ENCODE measurements at places on chromosomes 4 and X.

DNA sequence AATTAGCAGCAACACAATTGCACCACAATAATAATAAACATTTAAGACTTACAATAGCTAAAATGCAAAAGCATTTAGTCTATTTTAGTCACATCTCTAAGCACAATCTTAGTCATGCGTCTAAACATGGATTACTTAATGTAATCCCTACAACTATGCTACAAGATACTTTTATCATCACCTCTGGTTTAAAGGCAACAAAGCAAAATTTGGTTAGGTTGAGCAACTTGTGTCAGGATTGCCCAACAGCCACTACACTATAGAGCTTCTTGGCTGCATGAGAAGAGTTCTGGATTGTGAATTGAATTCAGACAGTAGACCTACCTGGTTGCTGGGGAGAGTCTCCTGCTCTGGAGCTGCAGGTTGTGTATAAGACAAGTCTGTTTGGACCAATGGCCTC lies 146.5 kb upstream of the PUDP start:
- no peak overlapping the region for H3K27ac ChIP-seq
- DNase-seq = no peak
- no peak overlapping the region for H3K4me3 ChIP-seq
- no peaks in the 10 kb centered on the region for H3K36me3 ChIP-seq

DNA sequence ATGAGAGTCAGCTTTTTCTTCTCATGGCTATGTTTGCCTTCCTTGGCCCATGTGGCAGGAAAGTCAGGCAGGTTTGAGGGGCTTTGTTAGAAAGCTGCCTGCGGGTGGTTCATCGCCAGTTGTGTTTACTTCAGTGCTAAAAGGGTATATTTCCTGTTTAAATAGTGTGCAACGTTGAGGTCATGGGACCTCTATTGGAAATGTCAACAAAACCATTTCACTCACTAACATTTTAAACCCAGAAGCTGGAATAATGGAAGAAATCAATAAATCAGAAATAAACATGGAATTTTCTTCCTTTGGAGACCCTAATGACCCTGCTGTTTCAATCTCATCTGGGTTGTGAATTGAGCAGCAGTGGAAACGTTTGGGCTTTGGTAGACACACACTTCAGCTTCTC lies 185.8 kb downstream of the ANKRD50 start:
- no peaks in the 10 kb centered on the region for H3K36me3 ChIP-seq
- DNase-seq = no peak
- no peak overlapping the region for H3K27ac ChIP-seq

DNA sequence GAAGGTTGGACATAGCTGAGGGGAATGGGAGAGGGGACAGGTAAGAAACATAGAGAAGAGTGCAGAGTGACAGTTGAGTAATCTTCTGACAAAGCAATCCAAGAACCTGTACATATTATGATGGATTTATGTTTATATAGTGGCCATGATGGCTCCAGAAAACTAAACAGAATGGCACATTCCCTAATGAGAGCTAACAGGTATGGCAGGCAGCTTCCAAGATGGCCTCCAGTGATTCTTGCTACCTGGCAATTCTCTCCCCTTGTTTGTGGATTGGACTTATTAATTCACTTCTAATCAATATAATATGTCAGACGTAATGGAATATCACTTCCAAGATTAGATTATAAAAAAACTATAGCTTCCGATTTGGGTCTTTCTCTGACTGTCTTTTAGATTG lies 359.5 kb downstream of the DTHD1 start:
- no peaks in the 10 kb centered on the region for H3K36me3 ChIP-seq
- no peak overlapping the region for H3K4me3 ChIP-seq
- no peaks in the 10 kb centered on the region for H3K4me1 ChIP-seq
- DNase-seq = no peak
- H3K27ac ChIP-seq = no peak overlapping the region

- H3K4me3 ChIP-seq = no peak overlapping the region
- H3K36me3 ChIP-seq = no peaks in the 10 kb centered on the region
- H3K27ac ChIP-seq = no peak overlapping the region
- H3K27me3 ChIP-seq = peaks cover 8% of the 10 kb centered on the region
- DNase-seq = no peak
- no peaks in the 10 kb centered on the region for H3K4me1 ChIP-seq
Measured at GRCh38 chrX:12360986-12361598, 222.8 kb downstream of the FRMPD4 start.

DNA sequence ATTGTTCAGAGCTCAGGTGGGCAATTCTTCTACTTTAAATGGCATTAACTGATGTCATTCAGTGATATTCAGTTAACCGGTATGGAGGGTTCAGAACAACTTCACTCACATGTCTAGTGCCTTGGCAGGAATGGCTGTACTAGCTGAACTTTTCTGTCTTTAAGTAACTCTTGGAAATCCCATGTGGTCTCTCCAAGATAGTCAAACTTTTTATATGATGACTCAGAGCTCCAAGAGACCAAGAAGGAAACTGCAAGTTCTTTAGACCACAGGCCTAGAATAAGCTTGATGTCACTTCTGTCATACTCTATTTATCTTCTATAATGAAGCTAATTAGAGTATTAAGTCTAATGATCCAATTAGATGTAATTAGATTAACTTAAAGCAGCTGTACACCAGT lies 24.9 kb downstream of the LHFPL1 start:
- peaks cover 50% of the 10 kb centered on the region for H3K27me3 ChIP-seq
- no peak overlapping the region for H3K27ac ChIP-seq
- no peaks in the 10 kb centered on the region for H3K4me1 ChIP-seq
- no peak overlapping the region for H3K4me3 ChIP-seq
- DNase-seq = no peak

Measured in breast epithelium (tissue), 4 donors.